Thoracic aorta (tissue), 2 donors: ENCODE measurements at places on chromosomes 5 and 9.

DNA sequence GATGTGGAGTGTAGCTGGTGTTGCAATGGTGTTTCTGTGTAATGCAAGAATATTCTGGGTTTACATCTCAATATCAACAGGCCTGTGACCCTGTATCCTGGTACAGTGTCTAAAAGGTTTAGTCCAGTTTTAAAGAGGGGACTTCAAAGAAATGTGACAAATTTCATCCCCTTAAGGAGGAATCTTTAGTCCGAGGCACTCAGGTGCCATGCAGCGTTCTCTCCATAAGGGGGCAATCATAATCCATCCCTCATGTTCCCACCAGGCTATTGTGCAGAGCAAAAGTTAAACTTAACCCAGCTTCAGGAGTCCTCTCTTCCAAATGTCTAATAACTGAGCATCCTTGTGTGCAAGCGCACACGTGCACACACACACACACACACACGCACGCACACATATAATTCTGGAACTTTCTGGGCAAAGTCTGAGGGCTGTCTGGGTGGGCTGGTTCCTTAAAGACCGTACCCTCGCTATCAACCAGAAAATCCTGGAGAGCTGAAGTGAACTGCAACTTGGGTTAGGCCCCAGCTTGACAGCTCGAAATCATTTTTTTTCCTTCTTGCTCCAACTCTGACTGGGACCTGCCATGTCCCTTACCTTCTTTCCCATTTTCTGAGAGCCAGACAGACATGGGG lies 46.0 kb downstream of the CRB2 start:
- DNase-seq, result no peak

- no peak for DNase-seq
Measured at GRCh38 chr5:9799606-9800005, 169.5 kb upstream of the TAS2R1 start.

DNA sequence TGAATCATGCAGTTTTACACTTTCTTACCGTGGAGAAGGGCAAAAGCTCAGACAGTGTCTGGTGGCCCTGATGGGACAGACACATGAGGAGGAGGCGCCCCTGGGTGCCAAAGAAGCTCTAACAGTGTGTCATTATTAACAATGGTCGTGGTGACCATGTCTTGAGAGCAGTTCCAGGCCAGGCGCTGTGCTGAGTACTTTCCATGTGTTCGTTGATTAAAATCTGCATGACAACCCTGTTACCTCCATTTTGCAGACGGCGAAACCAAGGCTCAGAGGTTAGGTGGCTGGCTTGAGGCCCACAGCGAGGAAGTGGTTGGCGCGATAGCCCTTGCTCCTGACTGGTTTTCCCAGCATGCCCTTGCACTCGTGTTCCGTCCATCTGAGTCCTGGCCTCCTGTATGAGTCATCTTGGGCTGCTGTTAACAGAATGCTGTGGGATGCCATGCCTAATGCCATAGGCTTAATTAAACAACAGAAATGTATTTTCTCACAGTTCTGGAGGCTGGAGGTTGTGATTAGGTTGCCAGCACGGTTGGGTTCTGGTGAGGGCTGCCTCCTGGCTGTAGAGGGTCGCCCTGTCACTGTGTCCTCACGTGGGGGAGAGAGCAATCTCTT lies 92.0 kb downstream of the AMBP start:
- DNase-seq, result no peak

DNA sequence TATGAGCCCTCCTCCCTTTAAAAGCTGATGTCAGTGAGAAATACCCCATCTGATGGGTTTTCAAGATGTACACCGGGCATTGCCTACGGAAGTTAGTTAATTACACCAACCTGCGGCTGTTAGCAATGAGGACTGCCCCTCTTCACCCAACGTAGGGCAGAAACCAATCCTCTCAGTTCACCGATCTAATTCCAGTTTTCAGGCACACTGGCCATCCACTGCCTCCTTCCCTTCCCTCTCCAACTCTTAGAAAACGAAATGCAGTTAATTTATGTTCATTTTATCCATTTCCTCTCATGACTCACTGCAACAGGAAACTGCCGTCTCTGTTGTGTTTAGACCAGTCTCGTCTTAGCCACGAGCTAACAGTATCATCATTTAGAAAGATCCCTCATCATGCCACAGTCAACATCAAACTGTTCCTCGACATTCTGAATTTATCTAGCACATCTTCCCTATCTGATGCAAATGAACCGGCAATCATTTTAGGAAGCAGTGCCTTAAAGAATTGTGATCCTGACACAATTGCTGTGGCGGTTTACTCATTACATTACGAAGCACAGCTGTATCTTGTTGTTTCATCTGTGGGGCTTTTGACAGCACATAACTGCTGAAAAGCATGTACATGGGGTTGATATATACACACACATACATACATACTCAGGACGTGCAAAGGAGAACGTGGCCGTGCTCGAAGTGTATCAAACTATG lies 168.6 kb downstream of the EFNA5 start:
- no peak for DNase-seq

DNA sequence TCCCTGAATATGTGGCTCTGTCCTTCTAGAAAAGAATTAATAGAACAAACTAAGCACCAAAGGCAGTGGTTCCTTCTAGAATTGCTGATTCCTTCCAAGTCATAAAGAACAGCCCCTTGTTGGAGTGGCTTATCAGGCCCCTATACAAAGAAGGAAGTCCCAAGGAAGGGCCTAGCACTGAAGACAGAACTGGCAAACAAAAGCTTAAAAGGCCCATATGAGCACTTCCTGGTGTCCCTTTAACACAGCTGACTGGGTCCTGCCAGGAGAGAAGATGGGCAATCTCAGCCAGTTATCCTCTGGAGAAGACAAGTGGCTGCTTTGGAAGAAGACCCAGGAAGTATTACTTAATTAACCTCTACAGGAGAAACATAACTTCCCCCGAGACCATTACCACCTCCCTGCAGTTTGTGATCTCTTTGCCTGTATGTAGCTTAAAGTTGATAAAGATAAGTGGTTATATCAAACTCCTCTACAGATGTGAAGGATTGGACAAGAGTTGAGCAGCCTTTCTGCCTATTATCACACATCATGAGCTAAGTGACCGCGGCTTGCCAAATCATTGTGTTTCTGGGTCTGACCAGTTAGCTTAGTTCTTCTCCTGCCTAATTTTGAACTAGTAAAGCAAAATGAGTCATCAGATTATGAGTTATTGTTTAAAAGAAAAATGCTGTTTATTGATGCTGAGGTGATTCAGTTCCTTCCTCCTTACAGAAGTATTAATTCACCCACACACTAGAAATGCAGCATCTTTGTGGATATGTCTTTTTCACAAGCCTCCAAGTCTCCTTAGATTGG lies 13.3 kb upstream of the STING1 start:
- no peak for DNase-seq

- DNase-seq, result no peak
Measured at GRCh38 chr5:61082516-61083280, 79.6 kb downstream of the SMIM15 start.
